ENCODE measurements at places on chromosomes 4 and X.

GRCh38 chrX:37686369-37686995, 891 bp downstream of the XK start:
- no peak for DNase-seq

DNA sequence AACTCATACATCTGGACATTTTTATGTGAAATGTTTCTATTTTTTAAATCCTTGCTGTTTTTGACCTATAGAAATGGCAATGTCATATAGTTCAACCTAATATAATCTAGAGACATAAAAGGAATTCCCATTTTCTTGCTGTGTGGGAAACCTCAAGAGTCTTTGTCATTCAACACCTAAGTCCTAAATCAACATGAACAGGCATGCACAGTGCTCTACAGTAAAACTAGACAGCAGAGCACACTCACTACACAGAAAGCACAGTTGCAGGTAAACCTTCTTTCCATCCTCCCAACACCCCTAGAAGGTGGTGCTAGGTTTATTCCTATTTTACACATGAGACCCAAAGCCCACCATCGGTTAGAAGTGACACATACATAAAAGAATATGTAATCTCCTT, 79.1 kb upstream of the C1QTNF7 start:
- no peak for DNase-seq

- no peak for DNase-seq
These were observed 8.3 kb downstream of the KLHL13 start for GRCh38 chrX:118108304-118108703.

DNA sequence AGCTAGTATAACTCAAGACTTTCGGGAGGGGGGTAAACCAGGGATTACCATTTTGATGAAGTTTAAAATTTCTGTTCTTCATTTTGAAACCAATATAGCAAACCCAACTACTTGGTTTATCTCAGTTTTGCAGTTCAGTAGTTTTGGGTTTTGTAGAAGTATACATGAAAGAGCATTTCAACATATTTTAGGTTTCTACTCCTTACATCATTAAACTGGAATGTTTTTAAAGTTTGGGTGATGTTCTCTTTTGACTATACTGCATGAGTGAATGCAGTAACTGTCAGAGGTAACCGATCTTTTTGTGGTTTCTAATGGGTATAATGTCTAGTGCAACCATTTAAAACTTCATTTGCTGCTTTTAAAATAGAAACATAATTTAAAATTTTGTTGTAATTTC, 248.3 kb upstream of the MAD2L1 start:
- no peak for DNase-seq

- DNase-seq: no peak
These were observed 51.0 kb upstream of the TFDP3 start for GRCh38 chrX:133269168-133269567.

DNA sequence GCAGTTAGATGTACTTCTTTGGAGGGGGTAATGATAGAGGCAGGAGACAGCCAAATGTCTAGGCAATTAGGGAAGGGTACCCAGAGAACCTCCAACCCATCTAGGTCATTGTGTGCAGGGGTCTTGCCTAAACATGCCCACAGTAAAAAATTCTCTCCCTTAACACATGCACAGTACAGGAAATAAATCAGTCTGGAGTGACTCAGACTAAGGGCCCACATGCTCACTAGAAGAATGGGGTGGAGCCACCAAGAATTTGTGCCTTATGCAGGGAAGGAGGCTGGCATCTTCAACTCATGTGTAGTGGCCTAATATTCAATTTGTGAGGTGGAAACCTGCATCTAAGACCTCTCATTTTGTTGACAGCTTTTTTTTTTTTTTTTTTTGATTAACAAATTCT, 945.3 kb upstream of the GRIA3 start:
- no peak for DNase-seq

- DNase-seq: no peak
These were observed 73.1 kb downstream of the CPZ start for GRCh38 chr4:8665406-8666360.

DNA sequence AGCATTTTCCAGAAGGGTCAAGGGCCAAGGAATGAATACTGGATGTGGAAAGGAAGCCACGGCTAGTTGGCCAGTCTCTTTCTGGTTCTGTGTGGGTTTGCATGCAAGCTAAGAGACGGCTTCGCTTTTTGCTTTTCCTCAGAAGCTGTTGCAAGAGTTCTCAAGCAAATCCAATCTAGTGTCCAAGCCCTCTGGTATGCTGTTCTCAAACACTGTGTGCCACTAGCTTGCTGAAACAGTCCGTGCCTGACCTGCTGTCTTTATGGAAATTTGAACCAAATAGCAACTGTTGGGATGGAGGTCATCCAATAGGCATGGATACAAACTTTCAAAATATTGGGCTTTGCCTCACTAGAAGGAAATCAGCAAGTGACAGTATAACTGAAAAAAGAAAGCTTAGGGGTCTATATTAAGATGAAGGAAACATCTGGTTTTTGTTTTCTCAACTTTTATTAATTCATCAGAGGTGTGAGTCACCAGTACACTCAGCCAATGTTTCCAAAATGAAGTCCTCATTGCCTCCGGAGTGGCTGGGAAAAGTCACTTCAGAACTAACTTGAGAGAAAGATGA, 70.5 kb downstream of the SLC9A6 start:
- DNase-seq: no peak

- DNase-seq: no peak
These were observed 43.1 kb upstream of the ZCCHC12 start for GRCh38 chrX:118780509-118780908.

DNA sequence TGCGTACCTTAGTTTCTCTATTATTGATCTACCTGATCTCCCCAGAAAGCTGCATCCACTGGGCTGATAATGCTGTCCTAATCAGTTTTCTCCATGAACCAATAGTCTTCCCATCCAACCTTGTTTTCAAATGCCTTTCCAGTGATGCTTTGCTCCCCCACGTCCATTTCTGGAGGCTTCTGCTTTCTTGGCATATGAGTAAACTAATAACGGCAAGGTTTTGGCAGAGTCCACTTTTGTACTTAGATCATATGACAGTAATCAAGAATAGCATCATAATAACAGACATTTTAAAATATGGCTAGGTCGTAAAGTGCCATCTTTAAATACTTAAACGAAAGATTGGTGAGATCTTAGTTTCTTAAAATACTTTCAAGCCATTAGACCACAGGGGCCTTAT, 38.4 kb upstream of the FAM9B start:
- no peak for DNase-seq

- DNase-seq: no peak
These were observed 34.1 kb downstream of the RBMX2 start for GRCh38 chrX:130435937-130436336.

DNA sequence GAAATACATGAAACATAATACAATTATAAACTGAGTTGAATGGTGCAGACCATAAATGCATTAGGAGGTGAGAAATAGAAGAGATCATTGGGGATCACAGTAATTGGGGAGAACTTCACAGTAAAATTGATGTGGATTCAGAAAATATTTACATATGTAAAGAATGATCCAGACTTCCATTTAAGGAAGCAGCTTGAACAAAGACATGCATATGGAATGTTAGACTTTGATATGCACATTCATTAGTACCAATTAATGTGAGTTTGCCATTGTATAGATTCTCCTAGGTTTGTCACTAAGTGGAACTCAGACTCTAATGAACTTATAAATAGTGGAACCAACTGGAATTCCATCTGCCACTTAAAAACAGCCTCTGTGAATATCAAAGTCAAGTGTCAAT, 235.6 kb downstream of the PARM1 start:
- no peak for DNase-seq

DNA sequence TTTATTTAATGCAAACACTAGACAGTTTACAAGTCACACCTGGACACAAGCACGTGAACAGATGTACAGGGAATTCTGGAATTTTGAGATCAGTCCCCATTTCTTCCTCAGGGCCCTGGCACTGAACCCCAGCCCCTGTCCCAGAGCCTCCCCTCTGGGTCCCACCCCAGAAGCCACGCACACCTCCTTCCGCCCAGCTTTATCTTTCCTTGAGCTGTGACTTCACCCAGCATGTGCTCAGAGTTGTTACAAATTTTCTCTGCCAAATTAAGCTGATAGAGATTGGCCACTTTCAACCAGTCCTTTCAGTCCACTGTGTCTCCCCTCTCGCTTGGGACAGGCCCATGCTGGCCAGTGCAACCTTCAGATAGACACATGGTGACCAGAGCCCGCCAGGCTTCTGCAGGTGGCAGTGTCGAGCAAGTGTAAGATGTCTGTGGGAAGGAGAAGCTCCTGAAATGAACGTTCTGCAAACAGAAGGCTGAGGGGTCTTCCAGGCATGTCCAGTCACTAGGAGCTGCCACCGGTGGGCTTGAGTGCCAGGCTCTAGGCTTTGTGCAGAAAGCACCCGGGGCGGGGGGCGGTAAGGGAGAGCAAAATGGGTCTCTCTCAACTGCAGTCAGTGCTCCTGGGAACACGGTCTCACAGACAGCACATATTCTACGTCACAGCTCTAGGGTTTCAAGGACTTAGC, 73.3 kb downstream of the MTMR1 start:
- no peak for DNase-seq

DNA sequence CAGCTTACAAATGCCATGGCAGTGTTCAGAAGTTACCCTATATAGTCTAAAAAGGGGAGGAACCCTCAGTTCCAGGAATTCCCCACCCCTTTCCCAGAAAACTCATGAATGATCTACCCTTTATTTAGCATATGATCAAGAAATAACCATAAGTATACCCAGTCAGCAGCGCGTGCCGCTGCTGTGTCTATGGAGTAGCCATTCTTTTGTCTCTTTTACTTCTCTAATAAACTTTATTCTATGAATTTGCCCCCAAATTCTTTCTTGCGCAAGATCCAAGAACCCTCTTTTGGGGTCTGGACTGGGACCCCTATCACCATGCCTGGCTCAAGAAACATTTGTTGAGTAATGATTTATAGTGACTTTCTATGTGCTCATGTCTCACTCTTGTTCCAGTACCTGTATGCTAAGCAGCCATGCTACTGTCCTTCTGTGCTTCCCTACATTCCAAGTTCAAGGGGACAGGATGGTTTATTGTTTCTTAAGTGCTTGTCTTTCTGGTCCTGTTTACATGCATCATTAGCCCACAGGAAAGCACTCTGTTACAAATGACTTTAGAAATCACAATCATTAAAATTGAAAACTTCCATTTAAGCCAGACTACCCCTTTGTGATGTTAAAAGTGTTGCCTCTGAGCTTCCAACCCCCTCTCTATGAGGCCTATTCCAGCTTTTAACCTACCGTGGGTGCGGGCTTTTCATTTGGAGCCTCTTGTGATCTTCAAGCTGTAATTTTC, 63.4 kb upstream of the S100G start:
- no peak for DNase-seq

GRCh38 chr4:66169341-66169740, 499.1 kb upstream of the EPHA5 start:
- DNase-seq: no peak

- no peak for DNase-seq
These were observed 400.5 kb downstream of the RAPGEF2 start for GRCh38 chr4:159503236-159504008.

- no peak for DNase-seq
These were observed 387.2 kb downstream of the PCDH7 start for GRCh38 chr4:31107362-31107761.

DNA sequence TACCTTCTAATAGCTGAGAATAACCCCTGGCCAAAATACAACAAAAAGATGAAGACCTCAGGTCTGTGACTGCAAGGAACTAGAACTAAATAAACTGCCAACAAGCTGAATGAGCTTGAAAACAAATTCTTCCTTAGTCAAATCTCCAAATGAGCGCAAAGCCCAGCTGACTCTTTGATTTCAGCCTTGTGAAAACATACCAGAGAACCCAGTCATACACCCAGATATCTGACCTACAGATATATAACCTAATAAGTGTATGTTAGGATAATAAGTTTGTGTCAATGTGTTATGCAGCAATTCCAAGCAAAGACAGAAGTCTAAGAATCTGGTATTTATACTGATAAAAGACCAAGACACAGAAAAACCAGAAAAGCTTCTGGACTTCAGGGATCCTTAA, 38.0 kb upstream of the ADGRL3 start:
- no peak for DNase-seq

DNA sequence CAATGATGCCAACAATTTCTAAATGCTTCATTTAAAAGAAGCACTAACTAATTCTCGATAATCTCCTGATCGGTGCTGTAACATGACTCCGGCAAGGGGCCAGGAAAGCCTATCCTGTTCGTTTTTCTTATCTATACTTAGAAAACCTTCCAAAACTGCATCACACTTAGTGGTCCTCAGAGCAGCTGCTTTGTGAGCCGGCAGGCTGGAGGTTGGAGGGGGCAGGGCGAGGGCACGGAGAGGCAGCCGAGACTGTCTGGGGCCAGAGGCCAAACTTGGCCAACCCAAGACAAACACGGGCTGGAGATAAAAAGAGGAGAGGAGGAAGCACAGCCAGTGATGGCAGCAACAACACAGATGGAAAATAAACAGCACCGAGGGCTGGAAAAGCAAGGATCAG, 455.7 kb downstream of the BCOR start:
- peak; percentile 44 for DNase-seq

DNA sequence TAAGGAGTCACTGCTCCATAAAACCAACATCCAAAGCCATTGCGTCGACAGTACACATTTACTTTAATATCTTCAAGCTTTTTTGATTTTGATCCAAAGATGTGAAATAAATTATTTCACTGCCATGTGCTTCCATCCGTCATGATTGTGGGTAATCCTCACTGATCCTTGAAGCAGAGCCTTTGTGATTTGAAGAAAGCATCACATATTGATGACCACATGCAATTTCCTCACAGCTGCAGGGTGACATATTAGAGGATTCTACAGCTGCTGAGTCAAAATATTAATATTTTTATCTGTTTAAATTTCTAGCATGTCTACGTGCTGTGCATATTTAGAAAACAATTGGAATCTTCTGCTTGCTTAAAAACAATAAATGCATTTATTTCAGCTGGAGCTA, 196.8 kb upstream of the ANXA3 start:
- DNase-seq: no peak

DNA sequence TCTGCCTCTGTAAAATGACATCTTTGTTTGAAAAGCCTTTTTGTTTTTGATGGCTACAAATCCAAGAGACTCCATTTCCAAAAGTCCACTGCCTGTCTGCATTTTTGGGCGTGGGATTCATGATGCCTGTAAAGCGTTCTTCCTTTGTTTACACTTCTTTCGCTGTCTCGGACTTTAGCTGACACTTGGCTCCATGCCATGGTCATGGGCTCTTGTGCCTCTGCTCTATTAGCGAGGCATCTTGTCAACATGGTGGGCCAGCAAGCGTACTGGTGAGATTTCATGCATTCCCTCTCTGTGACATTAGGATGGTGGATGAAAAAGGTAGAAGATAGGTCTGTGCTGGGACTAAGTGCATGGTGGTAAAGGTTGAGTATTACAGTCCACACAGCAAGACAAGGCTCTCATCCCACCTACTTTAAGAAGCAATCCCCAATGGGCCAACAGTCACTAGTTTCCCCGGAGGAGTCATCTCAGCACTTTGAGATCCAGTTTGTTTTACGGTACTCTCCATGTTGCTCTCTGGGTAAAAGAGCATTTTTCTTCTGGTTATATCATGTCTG, 298.2 kb upstream of the KLF3 start:
- DNase-seq: no peak

GRCh38 chr4:78667764-78668163, 108.4 kb upstream of the BMP2K start:
- DNase-seq: no peak

All from right lung (tissue), 10 donors.